Ascending aorta (tissue), 2 donors: ENCODE measurements at places on chromosomes 4 and X. TPM values are rescaled to one million over a fixed set of nuclear protein-coding genes. Genes with fewer than 3 reads are reported as not detected.

MXRA5 gene
- 0.21 TPM for total RNA-seq

DNA sequence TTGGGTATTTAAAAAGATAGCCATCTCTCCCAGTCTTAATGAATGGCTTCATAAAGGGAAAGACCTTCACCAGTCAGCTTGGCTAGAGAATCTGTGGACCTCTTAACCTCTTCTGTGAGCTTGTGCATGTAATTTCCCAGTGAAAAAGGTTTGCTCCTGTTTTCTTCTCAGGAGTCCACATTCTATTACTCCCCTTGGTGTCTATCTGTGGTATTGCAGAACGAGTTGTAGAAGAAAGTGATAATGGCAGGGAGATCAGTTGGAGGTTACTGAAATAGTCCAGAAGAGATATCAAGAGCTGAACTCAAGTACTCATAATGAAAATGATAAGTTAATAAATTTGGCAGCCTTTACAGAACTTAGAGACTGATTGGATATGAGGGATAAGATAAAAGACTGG, 16.5 kb upstream of the VAMP7 start:
- no peaks in the 10 kb centered on the region for H3K36me3 ChIP-seq
- no peak overlapping the region for H3K27ac ChIP-seq
- no peak for DNase-seq
- H3K27me3 ChIP-seq, result no peaks in the 10 kb centered on the region
- H3K4me1 ChIP-seq, result no peaks in the 10 kb centered on the region

DNA sequence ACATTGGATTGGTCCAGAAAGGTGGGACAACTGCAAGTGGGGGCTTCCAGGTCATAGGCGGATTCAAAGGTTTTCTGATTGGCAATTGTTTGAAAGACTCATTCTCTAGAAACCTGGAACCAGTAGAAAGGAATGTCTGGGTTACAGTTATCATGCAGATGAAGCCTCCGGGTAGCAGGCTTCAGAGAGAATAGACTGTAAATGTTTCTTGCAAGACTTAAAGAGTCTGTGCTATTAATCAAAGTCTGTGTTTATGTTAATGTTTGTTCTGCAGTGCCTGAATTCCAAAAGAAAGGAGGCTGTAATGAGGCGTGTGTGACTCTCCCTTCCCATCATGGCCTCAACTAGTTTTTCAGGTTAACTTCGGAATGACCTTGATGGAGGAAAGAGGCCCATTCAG, 43.9 kb upstream of the GC start:
- H3K36me3 ChIP-seq, result no peaks in the 10 kb centered on the region
- no peak overlapping the region for H3K27ac ChIP-seq
- H3K27me3 ChIP-seq, result no peaks in the 10 kb centered on the region
- H3K4me3 ChIP-seq, result no peak overlapping the region

- no peaks in the 10 kb centered on the region for H3K27me3 ChIP-seq
- no peaks in the 10 kb centered on the region for H3K4me1 ChIP-seq
- H3K4me3 ChIP-seq, result no peak overlapping the region
- no peaks in the 10 kb centered on the region for H3K36me3 ChIP-seq
- H3K27ac ChIP-seq, result no peak overlapping the region
Observed at GRCh38 chrX:12379671-12380070, 241.4 kb downstream of the FRMPD4 start.

DNA sequence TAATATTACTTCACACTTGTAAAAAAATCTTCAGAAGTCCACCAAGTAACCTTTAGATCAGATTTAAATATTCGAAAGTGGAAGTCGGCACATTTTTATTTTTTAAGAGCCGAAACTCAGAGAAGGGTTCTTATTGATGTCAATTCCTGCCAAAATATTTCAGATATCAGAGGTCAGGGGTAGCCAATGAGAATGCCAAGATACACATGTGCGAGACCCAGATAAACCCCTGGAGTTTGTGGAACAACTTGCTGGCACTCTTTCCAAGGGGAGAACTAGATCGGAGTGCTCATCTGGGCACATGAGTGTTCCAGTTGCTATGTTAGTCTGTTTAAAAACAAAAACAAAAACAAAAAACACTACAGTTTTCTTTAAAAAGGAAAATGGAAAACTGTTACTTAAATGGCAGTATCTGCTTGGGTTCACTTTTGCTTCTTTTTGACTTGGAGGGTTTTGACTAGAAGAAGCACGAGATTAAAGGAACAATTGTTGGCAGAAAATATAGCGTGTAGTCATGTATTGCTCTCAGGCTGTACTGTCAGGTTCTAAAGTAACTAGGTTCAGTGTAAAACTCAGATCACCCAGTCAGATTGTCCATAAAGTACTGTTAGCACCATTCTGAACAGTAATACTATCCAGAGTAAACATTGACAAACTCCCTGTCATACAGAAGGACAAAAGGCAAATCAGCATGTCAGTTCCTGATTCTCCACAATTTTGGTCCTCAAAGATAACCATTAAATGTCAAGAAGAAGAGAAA, 188.0 kb upstream of the PACRGL start:
- no peaks in the 10 kb centered on the region for H3K27me3 ChIP-seq
- no peak overlapping the region for H3K4me3 ChIP-seq
- H3K4me1 ChIP-seq, result peaks cover 2% of the 10 kb centered on the region

DNA sequence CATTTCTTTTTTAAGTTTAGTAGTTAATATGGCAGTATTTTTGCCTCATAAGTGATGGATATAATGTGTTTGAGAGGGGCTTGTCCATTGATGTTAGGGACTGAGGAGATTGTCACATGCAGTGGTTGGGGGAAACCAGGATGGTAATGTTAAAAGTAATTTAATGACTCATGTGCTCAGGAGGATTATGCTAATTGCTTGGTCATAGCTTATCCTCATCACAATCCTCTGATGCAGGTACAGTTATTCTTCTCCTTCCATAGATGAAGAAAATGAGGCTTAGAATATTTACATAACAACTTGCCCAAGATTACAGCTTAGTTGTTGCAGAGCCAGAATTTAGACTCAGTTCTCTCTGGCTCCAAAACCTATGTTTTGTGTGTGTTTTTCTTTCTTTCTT, 94.4 kb upstream of the SCML1 start:
- no peak for DNase-seq
- H3K4me1 ChIP-seq, result no peaks in the 10 kb centered on the region
- no peaks in the 10 kb centered on the region for H3K27me3 ChIP-seq
- no peaks in the 10 kb centered on the region for H3K36me3 ChIP-seq
